ENCODE measurements at places on chromosomes 11 and 22. TPM values are rescaled to one million over a fixed set of nuclear protein-coding genes. Genes with fewer than 3 reads are reported as not detected.

- no peak for DNase-seq
Observed at GRCh38 chr11:119169282-119169719, 776 bp downstream of the NLRX1 start.

- peak; percentile 48 for DNase-seq
Observed at GRCh38 chr11:63920126-63920938, 3.4 kb upstream of the RCOR2 start.

GAB4 gene
- not detected for polyA plus RNA-seq

C11orf42 gene
- 0.91 TPM for polyA plus RNA-seq

DNA sequence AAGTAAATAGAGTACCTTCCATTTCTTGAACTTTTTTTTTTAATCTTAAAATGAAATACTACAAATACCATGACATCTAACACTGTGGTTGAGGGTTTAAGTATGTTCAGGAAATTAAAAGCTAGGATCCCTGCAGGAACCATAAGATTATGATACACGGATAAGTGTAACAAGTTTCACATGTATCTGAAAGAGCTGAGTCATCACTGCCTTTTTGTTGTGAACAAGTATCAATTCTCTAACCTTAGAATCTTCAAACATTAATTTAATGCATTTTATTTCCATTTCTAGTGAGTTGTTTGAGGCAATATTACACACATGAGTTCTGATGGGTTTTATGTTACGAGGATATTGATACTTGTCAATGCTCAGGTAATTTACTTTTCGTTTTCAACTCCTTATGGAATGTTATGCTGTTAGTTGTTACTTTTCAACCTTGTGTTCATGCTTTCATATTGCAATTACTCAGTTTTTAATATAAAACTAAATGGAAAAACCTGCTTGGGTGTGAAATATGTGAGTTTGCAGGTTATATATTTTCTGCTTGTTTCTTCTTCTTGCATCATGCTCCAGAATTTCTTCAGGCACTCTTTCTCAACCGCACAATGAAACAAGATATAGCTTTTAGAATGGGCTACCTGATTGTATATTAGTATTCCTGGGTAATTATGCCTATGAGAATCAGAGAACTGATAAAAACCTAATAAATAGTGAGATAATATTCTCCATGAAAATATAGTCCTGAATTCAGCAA lies 361.3 kb upstream of the MTNR1B start:
- no peak for DNase-seq

GRCh38 chr22:49365910-49366309 lies 461.8 kb downstream of the BRD1 start:
- no peak for DNase-seq

ISX gene
- polyA plus RNA-seq: 0.43 TPM

GLYATL2 gene
- polyA plus RNA-seq: 4.6 TPM

DNA sequence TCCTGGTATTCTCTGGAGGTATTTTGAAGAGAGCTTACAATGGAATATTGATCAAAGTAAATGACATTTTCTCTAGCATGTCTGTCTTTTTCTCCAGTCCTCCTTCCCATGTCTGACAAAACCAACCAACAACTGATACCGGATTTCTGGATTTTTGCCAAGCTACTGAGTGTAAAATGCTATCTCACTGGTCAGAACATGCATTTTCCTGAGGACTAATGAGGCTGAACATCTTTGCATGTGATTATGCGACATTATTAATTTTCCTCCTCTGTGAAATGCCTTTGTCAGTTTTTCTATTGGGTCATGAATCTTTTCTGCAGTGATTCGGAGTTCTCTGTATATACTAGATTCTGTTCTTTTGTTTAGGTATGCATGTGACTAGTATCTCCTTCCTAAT lies 51.4 kb downstream of the CDON start:
- DNase-seq: no peak

DNA sequence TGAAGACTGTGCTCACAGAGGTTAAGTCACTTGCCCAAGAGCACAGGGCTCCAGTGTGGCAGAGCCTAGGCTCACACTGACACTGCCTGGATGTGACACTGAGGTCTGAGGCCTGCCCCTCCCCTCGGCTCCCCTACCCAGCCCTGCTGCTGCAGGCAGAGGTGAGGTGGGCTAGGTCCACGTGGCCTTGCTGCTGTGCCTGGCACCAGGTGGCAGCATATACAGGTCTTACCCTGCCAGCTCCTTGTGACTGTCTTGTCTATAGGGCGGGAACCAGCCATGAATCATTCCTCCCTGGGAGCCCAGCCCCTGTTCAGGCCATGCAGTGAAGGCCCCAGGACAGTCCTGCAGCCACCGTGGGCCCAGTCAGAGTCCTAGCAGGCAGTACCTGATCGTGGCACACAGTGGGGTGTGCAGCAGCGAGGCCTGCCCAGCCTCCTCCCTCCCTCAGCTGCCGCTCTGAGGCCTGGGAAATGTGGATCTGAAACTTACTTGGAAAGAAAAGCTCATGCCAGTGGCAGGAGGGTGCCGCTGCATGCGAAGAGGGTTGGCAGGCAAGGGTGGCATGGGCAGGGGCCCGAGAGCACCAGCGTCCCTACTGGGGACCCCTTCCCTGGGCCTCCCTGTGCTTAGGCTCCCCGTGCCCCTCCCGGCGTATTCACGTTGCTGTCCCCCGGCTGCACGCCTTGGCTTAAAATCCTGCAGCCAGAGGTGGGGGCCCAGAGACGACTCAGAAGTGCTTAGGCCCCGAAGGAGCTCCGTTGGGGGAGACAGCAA lies 1.2 kb upstream of the CERK start:
- DNase-seq: no peak

DNA sequence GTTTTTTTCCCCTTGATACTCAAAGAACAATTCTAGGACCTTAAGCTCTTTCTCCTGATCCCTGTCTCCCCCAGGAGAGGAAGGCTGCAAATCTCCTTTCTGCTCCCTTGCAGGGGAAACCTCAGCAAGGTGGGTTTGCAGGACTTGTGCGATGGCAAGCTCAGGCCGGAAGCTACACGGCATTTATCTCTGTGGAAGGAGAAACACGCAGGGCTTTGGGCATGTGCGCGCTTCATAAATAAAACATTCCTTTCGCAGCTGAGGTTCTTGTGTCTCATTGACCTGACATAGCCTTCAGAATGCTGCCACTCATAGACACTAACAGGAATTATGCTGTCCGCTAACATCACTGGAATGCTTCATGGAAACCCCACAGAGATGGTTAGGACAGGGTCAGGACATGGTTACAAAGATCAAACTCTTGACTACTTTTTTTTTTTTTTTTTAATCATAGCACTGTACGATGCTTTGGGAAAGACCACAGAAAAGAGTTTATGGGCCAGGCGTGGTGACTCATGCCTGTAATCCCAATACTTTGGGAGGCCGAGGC lies 42.6 kb downstream of the SLN start:
- no peak for DNase-seq

- no peak for DNase-seq
Observed at GRCh38 chr11:44818110-44818509, 91.3 kb downstream of the TSPAN18 start.

- no peak for DNase-seq
Observed at GRCh38 chr11:15194671-15195415, 80.1 kb downstream of the INSC start.

GRCh38 chr22:20583471-20583922 lies 76.1 kb downstream of the MED15 start:
- DNase-seq: no peak

GRCh38 chr11:76786441-76787014 lies 3.4 kb downstream of the TSKU start:
- no peak for DNase-seq

FJX1 gene
- 15.0 TPM for polyA plus RNA-seq

DNA sequence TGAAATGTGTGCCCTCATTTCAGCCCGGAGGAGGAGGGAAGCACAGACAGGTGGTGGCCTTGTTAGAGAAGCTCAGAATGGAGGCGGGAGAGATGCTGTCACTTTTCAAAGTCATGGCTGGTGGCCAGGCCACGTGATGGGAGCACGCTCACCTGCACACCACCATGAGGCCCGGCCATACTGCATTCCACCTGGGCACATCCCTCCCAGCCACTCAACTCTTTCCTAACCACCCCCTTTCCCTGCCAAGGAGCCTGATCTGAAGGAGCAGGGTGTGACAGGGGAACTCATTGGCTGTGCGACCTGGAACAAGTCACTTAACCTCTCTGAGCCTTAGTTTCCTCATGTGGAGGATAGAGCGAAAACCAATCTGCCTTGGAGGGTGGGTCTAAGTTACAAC lies 364.5 kb downstream of the CTTN start:
- no peak for DNase-seq

DNA sequence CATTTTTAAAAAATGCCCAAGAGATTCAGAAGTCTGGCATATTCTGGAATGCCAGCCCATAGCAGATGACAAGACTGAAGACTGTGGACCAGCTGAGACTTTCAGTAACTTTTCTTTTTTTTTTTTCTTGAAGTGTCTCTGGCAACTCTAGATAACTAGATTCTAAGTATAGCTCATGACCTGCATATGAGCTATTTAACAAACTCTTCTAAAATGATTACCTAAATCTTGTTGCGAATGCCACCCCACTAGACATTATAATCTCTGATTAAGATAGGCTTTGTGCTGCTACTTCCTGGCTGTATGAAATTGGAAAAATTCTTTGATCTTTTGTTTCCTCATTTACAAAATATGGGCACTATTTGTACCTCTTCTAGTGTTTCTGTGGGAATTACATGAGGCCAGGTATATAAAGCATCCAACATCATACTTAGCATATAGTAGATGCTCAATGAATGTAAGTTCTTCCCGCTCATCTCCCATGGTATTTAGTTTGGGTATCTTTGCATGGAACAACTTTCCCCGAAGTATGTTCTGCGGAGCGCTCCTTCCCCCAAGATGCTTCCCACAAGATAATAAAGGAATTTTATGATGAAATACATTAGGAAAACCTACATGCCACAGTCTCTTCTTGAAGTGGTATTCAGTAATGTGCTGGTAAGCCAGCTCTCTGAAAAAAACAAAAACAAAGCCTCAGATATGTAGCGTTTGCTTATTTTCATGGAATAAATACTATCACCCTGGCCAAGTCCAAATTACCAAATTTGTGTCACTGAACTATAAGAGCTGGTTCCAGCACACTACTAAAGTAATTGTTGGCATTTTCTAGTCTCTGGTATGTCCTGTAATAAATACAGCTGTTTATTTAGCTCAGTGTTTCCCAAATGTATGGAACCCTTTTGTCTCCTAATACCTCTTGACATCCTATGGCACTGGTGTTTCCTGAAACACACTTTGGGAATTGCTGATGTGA lies 86.8 kb upstream of the TIMP3 start:
- no peak for DNase-seq

DNA sequence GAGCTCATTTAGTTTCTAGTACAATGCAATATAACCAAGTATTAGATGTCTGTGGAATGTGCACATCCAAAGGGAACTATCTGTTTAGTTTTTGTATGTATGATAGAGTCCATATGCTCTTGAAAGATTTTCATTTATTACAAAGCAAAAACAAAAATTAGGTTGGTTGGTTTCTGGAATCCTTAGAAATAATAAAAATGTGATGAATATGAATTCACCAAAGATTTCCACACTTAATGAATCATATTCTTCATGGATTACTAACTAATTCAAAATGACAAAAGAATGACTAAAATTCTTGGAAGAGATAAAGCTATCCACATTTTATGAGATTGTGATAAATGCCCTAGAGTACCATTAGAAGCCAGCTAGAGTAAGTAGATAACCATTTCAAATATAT lies 261.1 kb downstream of the SBF2 start:
- DNase-seq: no peak

PATE4 gene
- 0.20 TPM for polyA plus RNA-seq

DNA sequence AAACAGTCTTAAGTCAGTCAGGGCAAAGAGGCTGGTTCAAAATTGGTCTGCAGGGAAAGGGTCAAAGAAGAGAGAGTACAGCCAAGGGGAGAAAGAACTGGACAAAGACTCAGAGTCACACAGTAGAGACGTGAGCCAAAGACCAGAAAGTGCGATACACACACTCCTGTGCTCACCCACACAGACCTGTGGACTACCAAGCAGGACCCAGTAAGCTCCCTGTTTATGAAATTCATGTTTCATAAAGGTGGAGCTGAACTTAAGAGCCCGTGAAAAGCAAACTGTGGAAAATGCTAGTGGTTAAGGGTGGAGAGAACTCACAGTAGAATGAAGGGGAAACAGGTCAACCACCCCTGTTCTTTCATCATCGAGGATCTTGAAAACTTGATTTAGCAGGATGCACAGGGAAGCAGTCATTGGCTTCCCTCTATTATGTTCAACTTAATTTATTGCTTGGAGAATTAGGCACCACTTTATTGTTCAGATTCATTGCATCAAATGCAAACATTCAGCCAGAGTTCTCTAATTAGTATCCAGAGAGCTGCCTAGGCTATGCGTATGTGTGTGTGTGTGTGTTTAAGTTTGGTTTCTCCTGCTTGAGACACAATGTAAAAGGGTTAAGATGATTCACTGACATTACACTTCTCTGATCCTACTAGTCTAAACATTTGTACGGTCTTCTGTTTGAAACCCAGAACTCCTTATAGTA lies 160.9 kb upstream of the MTMR2 start:
- DNase-seq: no peak

PRODH gene
- 11.9 TPM for polyA plus RNA-seq

PDGFB gene
- polyA plus RNA-seq: 10.5 TPM

DNA sequence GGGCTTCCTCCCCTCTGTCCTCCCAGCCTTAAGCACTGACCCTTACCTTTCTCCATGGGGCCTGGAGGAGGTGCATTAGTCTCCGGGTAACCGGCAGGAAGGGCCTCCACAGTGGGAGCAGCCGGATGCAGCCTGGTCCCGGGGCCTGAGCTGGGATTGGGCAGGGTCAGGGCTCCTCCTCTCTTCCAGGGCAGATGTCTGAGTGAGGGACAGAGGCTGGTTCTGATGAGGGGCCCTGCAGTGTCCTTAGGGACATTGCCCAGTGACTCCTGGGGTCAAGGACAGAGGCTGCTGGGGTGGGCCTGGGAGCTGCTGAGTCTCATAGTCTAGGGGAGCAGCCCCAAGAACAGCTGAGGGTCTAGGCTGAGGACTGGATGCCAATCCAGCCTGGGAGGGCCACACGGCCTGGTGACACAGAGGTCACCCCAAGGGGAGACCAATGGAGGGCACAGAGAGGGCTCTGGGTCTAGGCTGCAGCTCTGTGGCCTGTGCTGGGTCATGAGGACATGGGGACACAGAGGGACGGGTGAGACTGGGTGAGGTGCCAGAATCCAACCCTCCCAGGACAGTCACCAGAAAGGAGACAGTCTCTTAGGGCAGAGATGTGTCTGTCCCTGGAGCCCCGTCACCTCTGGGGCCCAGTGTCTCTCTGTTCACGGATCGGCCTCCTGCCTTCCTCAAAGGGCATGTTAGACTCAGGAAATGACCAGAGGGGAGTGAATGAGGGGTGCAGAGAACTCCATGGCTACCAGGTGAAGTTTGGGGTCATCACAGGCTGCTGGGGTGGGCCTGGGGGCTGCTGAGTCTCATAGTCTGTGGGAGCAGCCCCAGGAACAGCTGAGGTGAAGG lies 6.5 kb downstream of the IGLL5 start:
- no peak for DNase-seq

- DNase-seq: no peak
Observed at GRCh38 chr22:40216041-40216756, 38.5 kb downstream of the TNRC6B start.

Data from left kidney (tissue), 8 donors.